ENCODE measurements at places on chromosomes 6 and 20.

GRCh38 chr6:7245668-7246393 lies 67.2 kb downstream of the SSR1 start:
- DNase-seq, result no peak

DNA sequence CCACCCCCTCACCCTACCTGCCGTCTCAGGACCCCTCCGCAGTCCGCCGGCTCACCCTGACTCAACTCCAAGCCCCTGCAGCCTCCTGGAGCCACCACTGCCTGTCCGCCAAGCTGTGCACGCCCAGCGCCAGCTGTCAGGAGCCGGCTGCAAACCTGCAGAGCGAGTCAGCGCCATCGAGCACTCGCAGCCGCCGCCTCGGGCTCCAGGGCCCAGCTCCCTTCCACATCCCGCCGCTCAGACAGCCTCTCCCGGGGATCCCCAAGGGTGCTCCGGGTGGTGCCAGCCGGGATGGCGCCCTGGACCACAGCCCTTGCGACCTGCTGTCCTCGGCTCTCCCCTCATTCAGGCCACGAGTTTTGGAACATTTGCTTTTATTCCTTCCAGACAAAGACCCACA lies 4.3 kb downstream of the TNNC2 start:
- no peak for DNase-seq

DNA sequence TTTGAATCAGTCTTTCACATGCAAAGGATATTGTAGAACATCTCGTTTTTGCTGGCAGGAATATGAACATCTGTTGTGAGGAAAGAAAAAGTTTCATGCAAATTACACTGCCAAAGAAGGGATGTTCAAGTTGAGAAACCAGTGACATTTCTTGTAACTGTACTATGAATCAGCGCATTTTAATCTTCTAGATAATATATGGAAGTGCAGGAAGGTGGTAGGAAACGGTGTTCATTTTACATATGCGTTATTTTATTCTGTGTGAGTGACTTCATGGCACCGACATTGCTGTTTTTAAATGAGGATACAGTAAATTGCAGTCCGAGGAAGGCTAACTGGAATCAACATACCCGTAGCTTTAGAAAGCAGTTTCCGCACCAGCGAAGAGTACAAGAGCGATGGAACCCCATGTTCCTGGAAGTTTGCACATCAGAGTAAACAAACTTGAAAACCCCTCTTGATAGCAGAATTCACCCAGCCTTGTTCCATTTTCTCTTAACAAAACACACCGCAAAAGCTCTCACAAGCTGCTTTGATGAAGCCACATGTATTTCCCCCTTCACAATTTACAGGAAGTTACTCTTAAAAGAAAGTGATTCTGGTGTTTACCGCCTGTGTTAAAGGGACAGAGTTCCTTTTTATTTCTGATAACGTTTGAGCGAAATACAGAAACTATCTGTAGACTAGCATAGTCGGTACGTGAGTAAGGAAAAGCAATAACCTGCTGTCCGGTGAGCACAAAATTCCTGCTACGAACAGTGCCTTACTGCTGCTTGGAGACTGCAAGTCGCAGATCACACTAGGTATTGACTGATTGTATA lies 11.5 kb downstream of the PRDM1 start:
- DNase-seq, result no peak

DNA sequence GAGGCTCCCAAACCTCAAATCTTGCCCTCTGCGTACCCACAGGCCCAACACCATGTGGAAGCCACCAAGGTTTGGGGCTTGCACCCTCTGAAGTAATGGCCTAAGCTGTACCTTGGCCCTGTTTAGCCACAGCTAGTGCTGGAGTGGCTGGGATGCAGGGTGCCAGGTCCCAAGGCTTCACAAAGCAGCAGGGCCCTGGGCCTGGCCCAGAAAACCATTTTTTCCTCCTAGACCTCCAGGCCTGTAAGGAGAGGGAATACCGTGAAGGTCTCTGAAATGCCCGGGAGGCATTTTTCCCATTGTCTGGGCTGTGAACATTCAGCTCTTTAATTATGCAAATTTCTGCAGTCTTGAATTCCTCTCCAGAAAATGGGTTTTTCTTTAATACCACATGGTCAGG lies 223.7 kb upstream of the CCN2 start:
- DNase-seq, result no peak

- DNase-seq, result no peak
Measured at GRCh38 chr20:56808732-56809131, 179.6 kb downstream of the TFAP2C start.

DNA sequence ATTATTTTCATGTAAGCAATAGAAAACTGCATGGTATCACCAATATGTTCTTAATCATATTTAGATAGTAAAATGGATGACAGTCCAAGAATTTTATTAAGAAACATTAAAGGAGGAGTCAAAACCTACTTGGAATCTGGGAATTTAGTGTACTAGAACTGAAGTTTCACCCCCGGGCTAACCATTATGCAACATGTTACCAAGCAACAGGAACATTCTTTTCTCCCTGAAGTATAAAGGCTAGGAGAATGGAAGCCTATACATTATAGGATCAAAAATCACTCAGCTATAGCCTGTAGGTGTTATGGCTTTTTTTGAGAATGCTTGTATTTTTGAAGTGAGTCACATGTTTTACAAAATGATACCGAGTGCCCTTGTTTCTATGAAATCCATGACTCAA lies 538.3 kb downstream of the GRIK2 start:
- DNase-seq, result no peak

DNA sequence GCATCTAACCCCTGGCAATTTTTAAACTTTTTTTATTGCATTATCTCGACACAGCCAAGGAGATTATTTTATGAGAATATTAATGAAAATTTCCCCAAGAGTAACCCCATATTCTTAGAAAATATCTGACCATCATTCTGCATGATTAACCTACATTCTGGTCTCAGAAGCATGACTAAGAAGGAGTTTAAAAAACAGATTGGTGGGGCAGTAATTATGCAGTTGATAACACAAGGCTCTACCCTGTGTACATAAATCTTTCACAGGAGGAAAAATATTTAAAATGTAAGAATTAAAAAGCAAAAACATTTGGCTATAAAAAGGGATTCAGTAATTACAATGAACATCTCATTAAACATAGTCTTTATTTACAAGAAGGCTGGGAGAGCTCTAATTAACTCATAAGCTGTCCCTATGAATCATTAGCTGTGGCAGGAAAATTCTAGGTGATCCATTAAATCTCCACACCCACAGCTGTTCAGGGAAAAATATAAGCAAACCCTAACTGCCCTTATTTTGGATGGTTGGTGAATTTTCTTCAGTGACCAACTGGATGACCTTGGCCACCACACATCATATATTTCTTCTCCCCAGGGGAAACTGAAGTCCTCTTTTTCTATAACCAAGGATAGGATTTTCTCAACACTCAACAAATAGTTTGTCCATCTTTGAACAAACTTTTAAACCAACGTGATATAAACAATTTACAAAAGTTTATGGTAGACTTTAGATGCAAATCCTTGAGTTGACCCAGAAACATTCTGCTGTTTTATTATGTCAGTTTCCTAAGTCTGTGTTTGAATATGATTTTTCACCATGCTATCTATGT lies 59.5 kb downstream of the PDE7B start:
- DNase-seq, result no peak

GRCh38 chr6:50112981-50113857 lies 63.5 kb upstream of the DEFB112 start:
- DNase-seq, result no peak

DNA sequence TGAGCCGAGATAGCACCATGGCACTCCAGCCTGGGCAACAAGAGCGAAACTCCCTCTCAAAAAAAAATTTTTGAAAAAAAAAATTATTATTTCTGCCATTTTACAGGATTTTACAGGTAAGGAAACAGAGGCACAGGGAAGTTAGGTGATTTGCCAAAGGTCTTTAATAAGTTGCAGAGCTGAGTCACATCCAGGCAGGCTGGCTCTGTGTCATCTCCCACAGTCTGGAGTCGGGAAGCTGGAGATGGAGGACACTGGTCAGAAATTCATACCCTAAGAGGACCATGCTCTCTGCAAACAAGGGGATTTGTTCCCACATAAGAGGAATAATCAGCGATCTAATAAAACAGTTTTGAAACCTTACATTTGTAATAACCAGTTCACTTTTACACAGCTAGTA lies 24.1 kb downstream of the HECA start:
- DNase-seq, result no peak

DNA sequence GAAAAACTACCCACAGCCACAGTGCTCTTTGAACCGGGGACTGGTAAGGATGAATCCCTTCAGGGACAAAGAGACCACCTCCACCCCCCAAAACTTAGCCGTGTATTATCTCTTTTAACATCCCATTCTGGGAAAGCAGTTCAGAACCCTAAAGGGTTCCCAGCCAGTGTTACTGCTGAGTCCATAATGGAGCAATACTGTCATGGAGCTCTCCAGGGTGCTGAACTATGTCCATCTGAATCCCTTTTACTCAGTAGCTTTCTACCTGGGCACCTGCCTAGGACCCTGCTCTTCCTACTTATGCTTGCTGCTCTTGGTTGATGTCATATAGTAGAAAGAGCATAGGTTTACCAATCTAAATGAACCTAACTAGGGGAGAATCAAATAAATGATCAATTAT lies 22.3 kb upstream of the SAYSD1 start:
- DNase-seq, result peak; percentile 6

DNA sequence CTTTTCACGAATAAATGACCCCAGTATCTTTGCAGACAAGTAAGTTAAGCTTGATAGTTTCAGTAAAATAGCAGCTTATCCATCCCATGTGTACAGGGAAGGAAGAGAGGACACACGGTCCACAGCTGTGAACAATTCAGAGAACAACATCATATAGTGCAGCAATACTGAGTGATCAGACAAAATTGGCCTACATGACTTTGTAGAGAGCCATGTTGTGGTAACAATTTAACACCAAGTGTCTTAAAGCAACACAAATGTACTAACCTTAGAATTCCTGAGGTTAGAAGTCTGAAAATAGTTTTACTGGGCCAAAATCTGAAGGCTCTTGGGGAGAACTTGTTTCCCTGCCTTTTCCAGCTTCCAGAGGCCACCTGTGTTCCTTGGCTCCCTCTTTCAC lies 12.5 kb downstream of the FAM184A start:
- DNase-seq, result no peak

DNA sequence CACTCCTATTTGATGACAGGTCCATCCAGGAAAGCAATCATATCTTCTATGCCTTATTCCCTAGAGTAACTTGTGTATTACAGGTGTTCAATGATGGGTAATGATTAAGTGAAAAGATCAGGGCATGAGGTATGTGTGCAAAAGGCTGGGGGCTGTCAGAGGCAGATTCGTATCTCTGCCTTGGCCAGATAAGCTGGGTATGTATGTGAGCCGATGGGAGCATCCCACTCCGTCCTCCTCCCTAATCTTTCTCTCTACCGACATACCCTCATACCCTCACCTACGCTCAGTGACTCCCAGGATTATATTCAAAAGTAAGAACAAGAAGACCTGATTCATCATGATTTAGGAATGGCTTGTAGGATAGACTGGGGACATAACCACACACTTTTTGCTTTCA lies 238.7 kb downstream of the PLCB1 start:
- no peak for DNase-seq

- no peak for DNase-seq
Measured at GRCh38 chr6:137881522-137881886, 14.4 kb downstream of the TNFAIP3 start.

- DNase-seq, result no peak
Measured at GRCh38 chr20:33298391-33298790, 15.4 kb downstream of the BPIFB1 start.

DNA sequence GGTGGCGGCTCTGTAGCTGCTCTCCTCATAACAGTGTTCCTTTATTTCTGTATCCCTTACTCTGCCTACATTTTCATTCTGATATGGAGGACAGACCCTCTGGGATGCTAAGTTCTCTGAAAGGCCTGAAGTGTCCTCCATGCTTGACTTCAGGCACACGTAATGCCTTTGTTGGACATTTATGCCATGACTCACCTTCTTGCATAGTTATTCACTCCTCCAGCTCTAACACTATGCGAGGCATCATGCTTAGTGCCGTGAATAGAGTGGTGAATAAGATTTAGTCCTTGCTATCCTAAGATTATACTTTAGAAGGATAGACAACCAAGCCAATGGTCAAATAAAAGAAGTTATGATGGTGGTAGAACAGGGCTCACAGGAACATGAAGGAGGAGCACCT lies 760.9 kb upstream of the FLRT3 start:
- DNase-seq, result no peak

DNA sequence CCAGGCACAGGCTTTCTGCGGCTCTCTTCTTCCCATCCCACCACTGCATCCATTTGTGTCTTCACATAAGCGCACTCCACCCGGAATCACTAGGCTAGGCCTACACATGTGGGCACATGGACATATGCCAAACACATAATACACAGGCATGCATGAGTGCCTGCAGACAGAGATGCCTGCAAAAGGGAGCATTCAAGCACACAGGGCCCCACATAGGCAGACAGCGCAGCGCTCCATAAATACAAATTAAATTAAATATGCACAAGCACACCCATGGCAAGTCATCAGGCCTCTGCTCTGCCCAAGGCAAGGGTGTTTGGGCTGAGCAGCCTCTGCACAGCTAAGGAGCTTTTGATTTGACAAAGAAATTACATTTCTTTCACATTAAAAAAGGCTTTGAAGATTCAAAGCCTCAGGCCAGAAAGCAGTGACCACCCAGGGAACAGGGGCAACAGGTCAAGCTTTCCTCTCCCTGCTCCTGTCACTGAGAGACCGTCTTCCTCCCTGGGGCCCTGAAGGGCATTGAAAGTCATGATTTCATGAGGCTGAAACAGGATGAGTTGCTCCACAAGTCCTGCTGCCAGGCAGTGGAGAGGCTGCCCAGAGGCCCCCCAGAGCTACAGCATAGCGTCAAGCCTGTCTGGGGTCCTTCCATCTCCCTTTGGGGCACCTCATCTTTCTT lies 134.2 kb upstream of the LRFN2 start:
- DNase-seq, result no peak

DNA sequence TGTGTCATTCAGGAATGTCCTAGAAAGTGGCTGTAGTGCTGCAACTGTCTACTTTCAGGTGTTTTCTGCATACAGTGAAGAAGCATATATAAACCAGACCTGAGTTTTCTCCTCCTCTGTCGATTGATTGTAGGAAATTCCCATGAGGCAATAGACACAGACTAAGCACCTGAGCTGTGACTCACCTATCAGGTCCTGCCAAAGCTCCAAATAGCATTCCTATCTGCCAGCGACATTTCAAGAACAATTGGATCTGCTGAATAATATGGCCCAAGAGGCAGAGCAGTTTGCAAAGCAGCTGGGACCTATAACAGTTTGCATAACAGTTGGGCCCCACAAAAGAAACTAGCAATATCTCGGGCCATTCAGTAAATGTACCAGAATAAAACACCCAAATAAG lies 360.4 kb downstream of the HAO1 start:
- DNase-seq, result no peak

Measured in AG04450 (cell line).